Prostate gland (tissue), 2 donors: ENCODE measurements at places on chromosomes 2 and 18. TPM values are rescaled to one million over a fixed set of nuclear protein-coding genes. Genes with fewer than 3 reads are reported as not detected.

GRB14 gene
- total RNA-seq = 29.9 TPM

IL36A gene
- not detected for total RNA-seq

LAMA1 gene
- 1.8 TPM for total RNA-seq

PLGLB1 gene
- total RNA-seq = 2.1 TPM

- H3K4me1 ChIP-seq = no peaks in the 10 kb centered on the region
- H3K27ac ChIP-seq = no peak overlapping the region
- no peak overlapping the region for H3K4me3 ChIP-seq
- no peaks in the 10 kb centered on the region for H3K36me3 ChIP-seq
Observed at GRCh38 chr2:58875436-58875835, 634.3 kb upstream of the FANCL start.

DNA sequence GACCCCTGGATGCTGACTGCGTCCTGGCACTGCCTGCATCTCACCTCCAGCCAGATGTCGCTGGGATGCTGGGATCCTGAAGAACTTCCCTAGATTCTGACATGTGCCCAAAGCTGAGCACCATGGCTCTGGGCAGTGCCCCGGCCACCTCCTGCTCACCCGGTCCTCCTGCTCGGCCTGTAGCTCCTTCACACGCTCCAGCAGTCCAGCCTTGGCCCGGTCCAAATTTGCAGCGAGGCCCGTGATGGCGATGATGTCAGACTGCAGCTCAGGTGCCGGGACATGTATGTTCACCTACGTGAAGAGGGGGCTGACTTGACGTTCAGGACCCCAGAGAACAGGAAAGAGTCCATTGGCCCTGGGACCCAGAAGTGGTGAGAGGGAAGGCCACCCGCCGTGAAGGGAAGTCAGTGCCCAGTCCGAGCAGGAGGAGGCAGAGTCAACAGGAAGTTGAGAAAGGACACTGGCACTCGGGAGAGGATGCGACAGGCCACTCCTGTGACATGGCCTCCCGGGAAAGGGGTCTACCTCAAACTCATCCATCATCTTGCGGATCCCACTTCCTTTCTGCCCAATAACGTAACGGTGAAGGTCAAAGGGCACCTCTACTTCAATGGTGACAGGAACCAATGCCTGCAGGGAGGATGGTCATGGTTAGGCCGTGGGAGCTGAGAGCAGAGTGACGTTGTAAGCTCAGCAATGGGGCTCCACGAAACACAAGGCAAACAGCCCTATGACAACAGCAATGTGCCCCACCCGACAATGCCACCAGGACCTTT is 46.7 kb downstream of the ANO7 start:
- H3K27me3 ChIP-seq = no peaks in the 10 kb centered on the region
- no peak for DNase-seq
- no peak overlapping the region for H3K4me3 ChIP-seq
- no peak overlapping the region for H3K27ac ChIP-seq

- no peaks in the 10 kb centered on the region for H3K36me3 ChIP-seq
- no peaks in the 10 kb centered on the region for H3K4me1 ChIP-seq
- DNase-seq = no peak
- H3K4me3 ChIP-seq = no peak overlapping the region
- H3K27me3 ChIP-seq = no peaks in the 10 kb centered on the region
Observed at GRCh38 chr2:102664471-102664909, 45.1 kb downstream of the SLC9A2 start.

- H3K27me3 ChIP-seq = no peaks in the 10 kb centered on the region
- H3K27ac ChIP-seq = peak overlapping the region; percentile 67
- no peak for DNase-seq
- no peak overlapping the region for H3K4me3 ChIP-seq
Observed at GRCh38 chr2:20439193-20439475, 7.7 kb upstream of the RHOB start.

DNA sequence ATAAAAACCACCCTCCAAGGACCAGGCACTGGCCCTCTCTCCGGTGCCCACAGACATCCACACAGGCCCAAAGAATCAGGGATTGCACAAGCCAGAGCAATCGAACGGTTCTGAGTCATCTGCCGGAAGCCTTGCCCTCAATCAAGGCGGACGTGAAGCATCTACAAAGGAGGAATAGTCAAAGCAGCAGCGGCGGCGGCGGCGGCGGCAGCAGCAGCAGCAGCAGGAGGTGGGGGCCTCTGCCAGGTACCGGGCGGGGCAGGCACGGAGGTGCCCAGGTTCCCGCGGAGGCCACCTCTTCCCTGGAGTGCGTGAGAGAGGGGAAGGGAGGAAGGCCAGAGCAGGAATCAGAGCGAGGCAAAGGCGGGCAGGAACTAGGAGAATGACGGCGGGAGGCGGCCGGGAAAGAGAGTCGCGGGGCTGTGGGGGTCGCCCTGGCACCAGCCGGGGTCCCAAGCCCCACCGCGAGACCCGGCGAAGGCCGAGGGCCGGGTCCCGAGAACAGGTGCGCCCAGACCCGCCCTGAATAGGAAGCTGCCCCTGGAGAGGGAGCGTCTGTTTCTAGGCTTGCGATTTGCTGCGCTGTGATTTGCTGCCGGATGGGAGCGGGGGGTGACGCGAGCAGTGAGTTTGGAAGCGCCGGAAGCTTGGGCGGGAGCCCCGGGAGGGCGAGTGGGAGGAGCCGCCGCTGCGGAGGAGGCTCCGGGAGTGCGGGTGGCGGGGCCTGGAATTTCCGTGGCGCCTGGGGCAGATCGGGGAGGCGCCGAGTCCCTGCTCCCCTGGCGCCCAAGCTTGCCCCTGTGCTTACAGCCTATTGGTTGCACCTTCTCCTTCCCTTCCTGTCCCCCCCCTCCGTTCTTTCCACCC is at the start of gene SERPINB8:
Gene SERPINB8 (plus strand): TSS at position 140 of the 867 bp plus-strand sequence. CDS start 8,228 bp downstream, outside the sequence.
- H3K27ac ChIP-seq = peak within 1 kb of the TSS; percentile 92
- no peaks in the 10 kb centered on the region for H3K4me1 ChIP-seq
- DNase-seq = peak; percentile 94
- H3K27me3 ChIP-seq = no peaks in the 10 kb centered on the region
- H3K4me3 ChIP-seq = peak within 1 kb of the TSS; percentile 69

- H3K36me3 ChIP-seq = no peaks in the 10 kb centered on the region
- H3K27ac ChIP-seq = no peak overlapping the region
- no peak for DNase-seq
- no peaks in the 10 kb centered on the region for H3K27me3 ChIP-seq
- no peaks in the 10 kb centered on the region for H3K4me1 ChIP-seq
Observed at GRCh38 chr2:99096728-99097127, 44.8 kb upstream of the C2orf15 start.

- peaks cover 2% of the 10 kb centered on the region for H3K27me3 ChIP-seq
- H3K4me3 ChIP-seq = no peak overlapping the region
- no peak for DNase-seq
- H3K27ac ChIP-seq = no peak overlapping the region
- no peaks in the 10 kb centered on the region for H3K4me1 ChIP-seq
- no peaks in the 10 kb centered on the region for H3K36me3 ChIP-seq
Observed at GRCh38 chr2:239004274-239005015, 156.6 kb downstream of the TWIST2 start.

GRCh38 chr2:48781366-48781765 is 25.8 kb upstream of the LHCGR start:
- no peak for DNase-seq
- no peak overlapping the region for H3K4me3 ChIP-seq
- no peaks in the 10 kb centered on the region for H3K36me3 ChIP-seq
- no peaks in the 10 kb centered on the region for H3K27me3 ChIP-seq
- no peaks in the 10 kb centered on the region for H3K4me1 ChIP-seq
- H3K27ac ChIP-seq = no peak overlapping the region

GRCh38 chr18:75216911-75217689 is 6.5 kb downstream of the TSHZ1 start:
- DNase-seq = no peak
- H3K36me3 ChIP-seq = no peaks in the 10 kb centered on the region
- no peaks in the 10 kb centered on the region for H3K27me3 ChIP-seq
- peaks cover 5% of the 10 kb centered on the region for H3K4me1 ChIP-seq
- H3K27ac ChIP-seq = peak overlapping the region; percentile 7

GRCh38 chr2:88860421-88861075 is 169.1 kb downstream of the RPIA start:
- no peak overlapping the region for H3K27ac ChIP-seq
- DNase-seq = no peak
- no peaks in the 10 kb centered on the region for H3K27me3 ChIP-seq
- H3K4me3 ChIP-seq = no peak overlapping the region
- no peaks in the 10 kb centered on the region for H3K36me3 ChIP-seq
- H3K4me1 ChIP-seq = no peaks in the 10 kb centered on the region

DNA sequence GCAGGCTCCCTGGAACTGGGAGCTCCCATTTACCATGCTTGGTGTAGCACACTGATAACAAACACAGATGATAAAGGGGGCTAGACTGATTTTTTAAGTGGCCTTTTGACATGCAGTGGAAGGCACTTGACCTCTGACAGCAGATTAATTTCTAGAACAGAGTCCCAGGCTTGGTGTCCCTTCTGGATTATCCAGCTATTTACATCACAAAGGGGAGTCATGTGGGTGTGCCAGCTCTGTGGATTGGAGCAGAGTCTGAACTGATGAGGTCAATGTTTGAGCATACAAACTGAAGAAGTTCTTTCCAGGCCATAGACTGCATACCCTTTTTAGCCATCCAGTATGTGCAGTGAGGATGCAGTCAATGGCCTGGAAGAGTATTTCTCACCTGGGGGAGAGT is 31.5 kb upstream of the SIX2 start:
- DNase-seq = no peak
- H3K27ac ChIP-seq = no peak overlapping the region
- H3K36me3 ChIP-seq = no peaks in the 10 kb centered on the region
- no peaks in the 10 kb centered on the region for H3K27me3 ChIP-seq
- H3K4me1 ChIP-seq = no peaks in the 10 kb centered on the region

GRCh38 chr2:71884303-71885042 is 263.2 kb downstream of the CYP26B1 start:
- DNase-seq = no peak
- H3K27ac ChIP-seq = no peak overlapping the region
- no peak overlapping the region for H3K4me3 ChIP-seq

- no peak for DNase-seq
- no peaks in the 10 kb centered on the region for H3K27me3 ChIP-seq
Observed at GRCh38 chr2:173657996-173658717, 303.5 kb downstream of the CDCA7 start.

- H3K4me3 ChIP-seq = no peak overlapping the region
- no peaks in the 10 kb centered on the region for H3K27me3 ChIP-seq
- DNase-seq = no peak
- H3K4me1 ChIP-seq = no peaks in the 10 kb centered on the region
- no peaks in the 10 kb centered on the region for H3K36me3 ChIP-seq
- H3K27ac ChIP-seq = no peak overlapping the region
Observed at GRCh38 chr18:74256190-74256589, 35.6 kb downstream of the CYB5A start.

DNA sequence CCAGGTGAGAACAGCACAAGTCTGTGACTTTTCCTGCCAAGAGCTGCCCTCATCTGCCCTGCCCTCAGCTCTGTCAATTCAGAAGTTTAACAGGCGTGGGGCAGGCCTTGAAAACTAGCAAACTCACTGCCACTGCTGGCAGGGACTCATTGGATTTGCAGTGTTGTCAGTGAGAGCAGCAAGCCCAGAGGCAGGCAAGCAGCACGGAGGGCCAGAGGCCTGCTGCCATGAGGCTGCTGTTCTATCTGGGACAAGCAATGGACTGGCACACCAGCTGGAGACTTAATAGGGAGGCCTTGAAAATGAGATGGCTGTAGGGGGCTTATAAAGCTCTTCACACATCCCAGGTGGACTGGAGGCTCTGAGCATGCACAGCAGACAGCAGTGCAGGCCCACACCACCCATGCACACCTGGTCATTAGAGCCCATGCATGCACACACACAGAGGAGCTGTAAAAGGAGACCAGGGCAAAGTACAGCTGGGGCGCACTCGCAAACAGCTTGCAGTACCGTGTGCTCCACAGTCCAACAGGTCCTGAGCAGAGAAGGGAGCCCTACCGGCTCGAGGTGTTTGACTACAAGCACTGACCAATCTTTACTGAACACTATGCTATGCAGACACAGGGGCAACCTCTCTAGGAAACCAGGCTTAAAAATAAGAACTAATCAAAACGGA is 28.7 kb downstream of the MGAT4A start:
- H3K27me3 ChIP-seq = no peaks in the 10 kb centered on the region
- peaks cover 7% of the 10 kb centered on the region for H3K4me1 ChIP-seq
- H3K4me3 ChIP-seq = no peak overlapping the region
- no peaks in the 10 kb centered on the region for H3K36me3 ChIP-seq

DNA sequence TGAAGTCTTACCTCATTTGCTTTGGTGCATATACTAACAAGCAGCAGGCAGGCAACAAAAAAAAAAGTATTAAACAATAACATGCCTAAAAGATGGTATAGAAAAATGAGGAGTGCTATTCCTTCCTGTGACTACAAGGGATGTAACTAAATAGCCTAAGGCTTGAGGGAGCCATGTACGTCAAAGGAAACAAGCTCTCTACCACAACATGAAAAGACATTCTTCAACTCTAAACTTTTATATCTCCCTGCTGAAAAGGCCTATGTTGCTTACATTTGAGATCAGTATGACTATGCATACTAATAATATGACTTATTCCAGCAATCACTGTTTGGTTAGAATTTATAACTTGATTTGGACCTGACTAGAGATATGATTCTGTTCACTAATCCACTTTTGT is 347.9 kb downstream of the ADCYAP1 start:
- no peaks in the 10 kb centered on the region for H3K4me1 ChIP-seq
- no peaks in the 10 kb centered on the region for H3K36me3 ChIP-seq

DNA sequence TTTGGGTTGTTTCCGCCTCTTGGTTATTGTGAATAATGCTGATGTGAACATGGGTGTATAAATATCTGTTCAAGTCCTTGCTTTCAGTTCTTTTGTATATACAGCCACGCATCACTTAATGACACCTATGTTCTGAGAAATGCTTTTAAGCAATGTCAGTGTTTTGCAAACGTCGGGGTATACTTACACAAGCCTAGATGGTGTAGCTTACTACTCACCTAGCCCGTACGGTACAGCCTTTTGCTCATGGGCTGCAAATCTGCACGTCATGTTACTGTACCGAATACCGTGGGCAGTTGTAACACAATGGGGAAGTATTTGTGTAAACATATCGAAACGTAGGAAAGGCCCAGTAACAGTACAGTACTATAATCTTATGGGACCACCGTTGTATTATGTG is 12.4 kb downstream of the RALB start:
- DNase-seq = no peak
- no peak overlapping the region for H3K27ac ChIP-seq
- no peaks in the 10 kb centered on the region for H3K4me1 ChIP-seq
- no peaks in the 10 kb centered on the region for H3K27me3 ChIP-seq
- H3K4me3 ChIP-seq = no peak overlapping the region
- H3K36me3 ChIP-seq = no peaks in the 10 kb centered on the region

- no peak for DNase-seq
- H3K27me3 ChIP-seq = no peaks in the 10 kb centered on the region
- H3K4me3 ChIP-seq = no peak overlapping the region
- no peaks in the 10 kb centered on the region for H3K4me1 ChIP-seq
- no peaks in the 10 kb centered on the region for H3K36me3 ChIP-seq
Observed at GRCh38 chr2:231418820-231419640, 23.5 kb downstream of the B3GNT7 start.

- no peak for DNase-seq
- no peaks in the 10 kb centered on the region for H3K4me1 ChIP-seq
- H3K36me3 ChIP-seq = no peaks in the 10 kb centered on the region
- H3K4me3 ChIP-seq = no peak overlapping the region
- no peak overlapping the region for H3K27ac ChIP-seq
Observed at GRCh38 chr2:63818271-63818670, 23.4 kb upstream of the UGP2 start.

GRCh38 chr2:190714958-190715357 is 66.1 kb downstream of the NAB1 start:
- H3K27ac ChIP-seq = no peak overlapping the region
- DNase-seq = no peak
- H3K4me3 ChIP-seq = no peak overlapping the region
- no peaks in the 10 kb centered on the region for H3K36me3 ChIP-seq
- no peaks in the 10 kb centered on the region for H3K27me3 ChIP-seq
- no peaks in the 10 kb centered on the region for H3K4me1 ChIP-seq
